ENCODE measurements at places on chromosomes 6 and 20.

GRCh38 chr6:53359095-53359842 lies 10.5 kb upstream of the ELOVL5 start:
- no peaks in the 10 kb centered on the region for H3K27me3 ChIP-seq
- no peaks in the 10 kb centered on the region for H3K36me3 ChIP-seq

- no peaks in the 10 kb centered on the region for H3K36me3 ChIP-seq
- no peaks in the 10 kb centered on the region for H3K4me1 ChIP-seq
- H3K4me3 ChIP-seq, result no peak overlapping the region
- H3K27ac ChIP-seq, result no peak overlapping the region
Observed at GRCh38 chr6:16181439-16182297, 52.8 kb downstream of the MYLIP start.

DNA sequence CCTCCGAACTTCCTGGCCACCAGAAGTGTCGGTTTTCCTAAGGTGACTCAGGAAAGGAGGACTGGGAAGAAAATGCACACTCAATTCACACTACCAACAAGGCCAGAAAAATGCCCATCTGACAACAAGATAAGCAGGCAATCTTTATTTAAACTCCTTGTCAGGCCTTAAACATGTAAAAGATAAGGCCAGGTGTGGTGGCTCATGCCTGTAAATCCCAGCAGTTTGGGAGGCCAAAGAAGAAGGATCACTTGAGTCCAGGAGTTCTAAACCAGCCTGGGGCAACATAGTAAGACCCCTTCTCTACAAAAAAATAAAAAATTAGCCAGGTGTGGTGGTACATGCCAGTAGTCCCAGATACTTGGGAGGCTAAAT lies 7.6 kb upstream of the ID1 start:
- H3K4me3 ChIP-seq, result no peak overlapping the region
- H3K36me3 ChIP-seq, result no peaks in the 10 kb centered on the region
- no peak for DNase-seq

- H3K4me1 ChIP-seq, result no peaks in the 10 kb centered on the region
- no peaks in the 10 kb centered on the region for H3K36me3 ChIP-seq
- no peak overlapping the region for H3K27ac ChIP-seq
- no peak overlapping the region for H3K4me3 ChIP-seq
Observed at GRCh38 chr6:34908194-34908593, 19.1 kb downstream of the ANKS1A start.

DNA sequence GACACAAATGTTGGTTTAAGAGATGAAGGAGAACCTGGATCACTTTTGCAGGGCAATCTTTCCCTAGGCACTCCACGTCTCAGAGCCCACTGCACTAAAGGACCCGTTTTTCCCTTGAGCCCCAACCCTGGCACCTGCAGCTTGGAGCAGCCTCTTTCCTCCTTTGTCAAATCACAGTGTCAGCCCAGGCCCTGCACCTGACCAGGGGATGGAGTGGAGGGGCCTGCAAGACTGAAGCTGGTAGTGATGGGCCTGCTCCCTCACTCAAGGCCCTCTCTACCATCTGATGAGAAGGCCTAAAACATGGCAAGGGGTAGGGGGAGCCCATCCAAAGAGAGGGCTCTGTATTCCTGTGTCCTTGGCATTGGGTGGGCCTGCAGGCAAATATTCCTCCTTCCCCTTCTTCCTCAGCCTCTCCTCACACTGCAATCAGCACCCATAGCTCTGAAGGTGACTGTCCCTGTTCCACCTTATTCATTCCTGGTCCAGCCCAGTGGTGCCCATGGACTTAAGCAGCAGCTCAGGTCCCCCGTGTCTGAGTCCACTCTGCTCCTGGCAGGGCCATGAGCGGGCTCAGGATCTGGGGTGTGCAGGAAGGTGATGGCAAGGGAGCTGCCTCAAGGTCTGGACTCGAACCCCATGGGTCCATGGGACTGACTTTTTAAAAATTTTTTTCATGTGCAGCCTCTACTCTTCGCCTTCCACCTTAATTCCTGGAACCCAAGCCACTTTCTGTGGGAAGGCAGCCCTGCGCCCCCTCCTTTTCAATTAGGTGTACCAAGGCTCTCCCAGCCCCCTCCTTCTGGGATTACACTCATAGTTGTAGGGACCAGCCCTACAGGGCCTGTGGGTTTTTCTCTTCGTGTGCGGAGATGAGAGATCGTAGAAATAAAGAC lies 6.7 kb downstream of the RAET1G start:
- H3K27ac ChIP-seq, result no peak overlapping the region
- H3K27me3 ChIP-seq, result no peaks in the 10 kb centered on the region
- H3K4me3 ChIP-seq, result no peak overlapping the region

GRCh38 chr6:68649669-68650068 lies 14.6 kb downstream of the ADGRB3 start:
- H3K4me1 ChIP-seq, result peaks cover 4% of the 10 kb centered on the region
- DNase-seq, result no peak
- H3K36me3 ChIP-seq, result no peaks in the 10 kb centered on the region
- H3K27me3 ChIP-seq, result no peaks in the 10 kb centered on the region
- H3K27ac ChIP-seq, result no peak overlapping the region

DNA sequence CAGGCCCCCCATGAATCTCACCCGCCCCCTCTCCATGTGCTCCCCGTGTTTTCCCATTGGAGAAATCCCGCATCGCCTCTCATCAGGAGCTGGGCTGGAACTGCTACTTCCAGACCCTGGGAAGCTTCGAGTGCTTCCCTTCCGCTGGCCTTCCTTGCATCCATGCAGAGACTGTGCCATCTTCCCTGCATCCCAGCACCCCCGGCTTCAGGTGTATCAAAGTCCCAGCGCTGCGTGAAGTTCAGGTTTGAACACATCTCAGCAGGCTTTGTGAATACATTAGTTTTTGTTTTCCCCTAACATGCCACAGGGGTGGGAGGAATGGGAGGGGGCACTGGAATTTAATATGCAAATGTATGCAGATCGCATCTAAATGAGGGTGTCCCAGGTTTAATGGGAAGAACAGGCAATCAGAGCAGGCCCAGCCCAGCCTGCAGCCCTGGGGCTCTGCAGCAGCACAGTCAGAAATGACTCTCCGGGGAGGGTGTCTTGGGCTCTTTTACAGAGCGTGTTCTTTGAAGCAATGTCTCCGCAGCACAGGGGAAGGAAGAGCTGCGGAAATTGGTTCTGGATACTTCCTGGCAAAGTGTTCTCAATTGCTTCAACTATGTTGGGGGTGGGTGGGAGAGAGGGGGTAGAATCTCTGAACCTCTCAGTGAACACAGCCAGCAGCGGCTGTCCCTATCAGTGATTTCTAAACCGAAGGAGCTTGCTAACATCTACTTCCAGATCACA lies 8.3 kb upstream of the MMP9 start:
- H3K36me3 ChIP-seq, result no peaks in the 10 kb centered on the region
- no peak overlapping the region for H3K4me3 ChIP-seq
- no peaks in the 10 kb centered on the region for H3K4me1 ChIP-seq
- DNase-seq, result no peak
- H3K27ac ChIP-seq, result no peak overlapping the region

DNA sequence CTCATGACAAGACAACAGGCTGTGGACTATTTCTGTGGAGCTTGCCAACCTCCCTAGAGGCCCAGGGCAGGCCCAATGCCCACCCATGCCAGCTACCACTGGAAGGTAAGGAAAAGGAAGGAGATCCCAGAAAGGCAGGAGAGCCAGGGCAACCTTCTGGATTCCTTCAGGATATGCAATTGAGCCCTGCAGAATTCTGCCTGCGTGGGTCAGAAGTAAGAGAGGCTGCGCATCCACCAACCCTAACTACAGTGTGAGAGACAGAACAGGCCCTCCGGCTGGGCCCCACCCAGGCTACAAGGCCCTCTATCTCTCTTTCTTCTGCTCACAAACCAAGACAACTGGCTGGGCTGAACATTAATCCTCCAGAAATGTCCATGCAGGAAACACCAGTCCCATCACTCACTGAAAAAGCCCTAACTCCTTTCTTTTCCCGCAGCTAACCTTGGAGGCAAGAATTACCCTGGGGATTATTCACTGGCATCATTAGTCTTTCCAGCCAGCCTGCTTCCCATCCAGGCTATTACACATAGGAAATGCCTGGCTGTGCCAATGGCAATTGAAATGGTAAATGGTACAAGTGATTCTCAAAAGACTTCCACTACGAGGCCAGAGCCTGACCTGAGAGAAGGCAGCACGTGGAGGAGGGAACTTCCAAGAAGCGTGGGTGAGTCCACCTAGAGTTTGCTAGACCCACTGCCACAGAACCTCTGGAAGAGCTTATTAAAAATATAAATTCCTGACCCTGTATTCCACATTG lies 15.2 kb downstream of the MAP1LC3A start:
- no peak for DNase-seq
- no peaks in the 10 kb centered on the region for H3K36me3 ChIP-seq
- no peak overlapping the region for H3K27ac ChIP-seq
- no peak overlapping the region for H3K4me3 ChIP-seq
- no peaks in the 10 kb centered on the region for H3K27me3 ChIP-seq

DNA sequence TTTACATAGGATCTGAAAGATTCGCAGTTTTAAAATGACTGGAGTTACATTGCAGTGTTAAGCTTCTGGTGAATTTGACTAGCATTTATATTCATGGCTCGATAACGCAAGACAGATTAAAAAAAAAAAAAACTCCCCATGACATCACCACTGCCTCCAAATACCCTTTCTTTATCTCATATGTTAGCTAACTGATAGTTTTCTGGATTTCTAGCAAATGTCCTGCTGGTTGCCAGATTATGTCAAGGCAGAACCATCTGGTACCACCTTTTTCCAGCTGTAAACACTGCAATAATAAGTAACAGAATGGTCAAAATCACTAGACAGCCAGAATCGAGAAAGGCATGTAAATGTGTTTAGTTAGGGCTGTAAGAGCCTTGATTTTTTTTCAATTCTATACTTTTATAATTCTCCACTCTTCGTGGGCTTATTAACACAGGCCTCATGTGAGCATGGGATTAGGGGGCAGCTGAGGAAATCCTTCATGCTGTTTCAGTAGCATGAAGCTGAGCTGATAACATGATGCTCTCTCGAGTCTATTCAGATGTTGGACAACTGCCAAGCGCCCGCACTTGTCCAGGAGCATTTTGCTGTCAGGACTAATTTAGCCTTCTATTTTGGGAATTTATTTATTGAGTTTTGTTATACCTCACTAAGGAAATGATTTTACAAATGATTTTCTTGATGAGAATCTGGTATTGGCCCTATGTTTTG lies 166.0 kb upstream of the SCGN start:
- H3K4me3 ChIP-seq, result no peak overlapping the region
- no peaks in the 10 kb centered on the region for H3K27me3 ChIP-seq
- DNase-seq, result peak; percentile 71

DNA sequence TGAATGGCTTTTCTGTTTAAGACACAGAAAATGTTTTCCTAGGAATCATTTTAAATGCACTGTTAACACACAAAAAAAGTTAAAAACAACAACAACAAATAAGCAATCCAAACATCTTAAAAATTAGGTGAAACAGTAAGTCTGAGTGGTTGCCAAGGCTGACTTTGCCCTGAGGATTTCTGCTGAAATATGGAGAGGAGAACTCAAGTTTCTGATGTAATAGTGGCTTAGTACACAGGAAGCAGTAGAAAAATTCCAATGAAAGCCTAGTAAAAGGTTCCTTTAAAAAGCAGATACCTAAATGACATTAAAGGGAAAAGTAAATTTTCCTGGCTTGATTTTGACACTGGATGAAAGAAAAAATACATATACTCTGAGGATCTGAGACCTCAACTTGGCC lies 184.2 kb downstream of the EPM2A start:
- DNase-seq, result no peak
- no peaks in the 10 kb centered on the region for H3K4me1 ChIP-seq
- H3K27ac ChIP-seq, result no peak overlapping the region
- no peaks in the 10 kb centered on the region for H3K36me3 ChIP-seq
- no peaks in the 10 kb centered on the region for H3K27me3 ChIP-seq

GRCh38 chr20:53617791-53618489 lies 24.3 kb upstream of the ZNF217 start:
- H3K27me3 ChIP-seq, result no peaks in the 10 kb centered on the region
- no peak overlapping the region for H3K27ac ChIP-seq
- DNase-seq, result no peak
- H3K4me3 ChIP-seq, result no peak overlapping the region

- peak overlapping the region; percentile 75 for H3K4me3 ChIP-seq
- H3K27ac ChIP-seq, result no peak overlapping the region
- no peaks in the 10 kb centered on the region for H3K36me3 ChIP-seq
- DNase-seq, result no peak
- peaks cover 29% of the 10 kb centered on the region for H3K4me1 ChIP-seq
Observed at GRCh38 chr6:5998236-5998635, 8.5 kb downstream of the NRN1 start.

- H3K27ac ChIP-seq, result no peak overlapping the region
- no peak for DNase-seq
- H3K4me3 ChIP-seq, result no peak overlapping the region
- no peaks in the 10 kb centered on the region for H3K4me1 ChIP-seq
- H3K36me3 ChIP-seq, result no peaks in the 10 kb centered on the region
- no peaks in the 10 kb centered on the region for H3K27me3 ChIP-seq
Observed at GRCh38 chr6:104483225-104483834, 376.4 kb downstream of the HACE1 start.
